EH (cell line): ENCODE measurements at places on chromosomes 3 and 15.

DNA sequence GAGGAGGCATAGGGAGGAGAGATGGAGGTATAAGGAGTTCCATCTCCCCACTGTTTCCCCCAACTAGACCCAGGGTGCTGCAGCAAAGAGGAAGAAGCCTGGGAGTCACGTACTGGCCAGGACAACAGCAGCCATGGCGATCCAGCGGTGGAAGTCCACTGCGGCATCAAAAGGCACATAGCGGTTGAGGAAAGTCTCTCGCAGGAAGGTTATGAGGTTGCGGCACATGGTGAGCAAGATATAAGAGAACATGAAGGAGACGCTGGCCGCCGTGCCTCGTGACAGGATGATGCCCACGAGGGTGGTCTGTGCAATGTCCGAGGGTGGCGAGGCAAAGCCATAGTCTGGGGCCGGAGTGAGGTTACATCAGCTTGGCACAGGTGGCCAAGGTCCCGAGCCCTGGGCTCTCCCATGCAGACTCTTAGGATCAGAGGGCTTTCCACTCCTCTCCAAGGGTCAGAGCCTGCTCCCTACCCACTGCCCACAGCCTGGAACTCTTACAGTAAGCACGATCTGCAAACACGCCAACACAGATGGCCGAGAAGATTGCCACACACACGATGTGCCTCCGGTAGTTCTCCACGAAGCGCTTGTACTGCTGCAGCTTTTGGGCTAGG, 14.3 kb downstream of the DUOX2 start:
- DNase-seq: no peak

- DNase-seq: no peak
These were observed 6.2 kb upstream of the LXN start for GRCh38 chr3:158678687-158679086.

DNA sequence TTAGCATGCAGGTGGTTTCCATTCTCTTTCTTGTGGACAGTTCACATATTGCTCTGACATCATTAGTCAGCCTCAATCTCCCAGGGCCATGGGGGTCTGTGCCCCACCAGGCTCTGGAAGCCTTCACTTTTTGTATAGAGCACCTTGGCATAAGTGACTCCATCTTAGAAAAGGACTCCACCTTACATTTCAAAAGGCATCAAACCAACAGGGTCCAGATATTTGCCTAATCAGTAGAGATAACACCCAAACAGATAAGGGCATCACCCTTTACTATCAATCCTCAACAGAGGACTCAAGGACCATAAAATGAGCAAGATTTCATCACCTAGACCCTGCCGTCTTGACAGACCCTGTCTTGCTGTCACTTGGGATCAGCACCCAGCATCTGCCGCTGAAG, 35.7 kb upstream of the LCTL start:
- no peak for DNase-seq

GRCh38 chr3:116399701-116400226, 45.5 kb downstream of the LSAMP start:
- no peak for DNase-seq

GRCh38 chr15:48396020-48396419, 64.8 kb downstream of the DUT start:
- peak; percentile 56 for DNase-seq

DNA sequence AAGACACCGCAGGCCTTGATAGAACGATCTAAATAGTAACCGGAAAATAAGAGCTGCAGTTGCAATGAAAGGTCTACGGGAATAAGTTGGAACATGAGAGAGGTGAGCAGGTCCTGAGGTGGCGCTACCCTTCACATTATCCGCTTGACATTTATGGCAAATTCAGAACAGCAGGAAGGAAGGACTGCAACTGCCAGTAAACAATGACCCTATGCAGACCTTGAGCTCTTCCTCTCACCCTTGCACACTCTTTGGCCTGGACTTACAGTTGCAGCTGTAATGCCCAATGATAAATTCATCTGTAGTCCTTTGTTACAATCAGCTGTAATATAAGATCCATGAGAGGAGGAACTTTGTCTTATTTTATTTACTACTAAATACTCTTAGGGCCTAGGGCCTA, 32.3 kb upstream of the TRIM59 start:
- DNase-seq: no peak

DNA sequence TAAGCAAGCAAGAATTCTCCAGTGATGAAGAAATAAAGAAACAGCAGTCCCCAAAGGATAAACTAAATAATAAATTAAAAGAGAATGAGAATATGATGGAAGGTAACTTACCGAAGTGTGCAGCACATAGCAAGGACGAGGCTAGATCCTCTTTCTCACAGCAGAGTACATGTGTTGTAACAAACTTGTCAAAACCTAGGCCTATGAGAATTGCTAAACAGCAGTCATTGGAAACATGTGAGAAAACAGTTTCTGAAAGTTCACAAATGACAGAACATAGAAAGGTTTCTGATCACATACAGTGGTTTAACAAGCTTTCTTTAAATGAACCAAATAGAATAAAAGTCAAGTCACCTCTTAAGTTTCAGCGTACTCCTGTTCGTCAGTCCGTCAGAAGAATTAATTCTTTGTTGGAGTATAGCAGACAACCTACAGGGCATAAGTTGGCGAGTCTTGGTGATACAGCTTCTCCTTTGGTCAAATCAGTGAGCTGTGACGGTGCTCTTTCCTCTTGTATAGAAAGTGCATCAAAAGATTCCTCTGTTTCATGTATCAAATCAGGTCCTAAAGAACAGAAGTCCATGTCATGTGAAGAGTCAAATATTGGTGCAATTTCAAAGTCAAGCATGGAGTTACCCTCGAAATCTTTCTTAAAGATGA, 4.5 kb upstream of the SCG5 start:
- DNase-seq: no peak

DNA sequence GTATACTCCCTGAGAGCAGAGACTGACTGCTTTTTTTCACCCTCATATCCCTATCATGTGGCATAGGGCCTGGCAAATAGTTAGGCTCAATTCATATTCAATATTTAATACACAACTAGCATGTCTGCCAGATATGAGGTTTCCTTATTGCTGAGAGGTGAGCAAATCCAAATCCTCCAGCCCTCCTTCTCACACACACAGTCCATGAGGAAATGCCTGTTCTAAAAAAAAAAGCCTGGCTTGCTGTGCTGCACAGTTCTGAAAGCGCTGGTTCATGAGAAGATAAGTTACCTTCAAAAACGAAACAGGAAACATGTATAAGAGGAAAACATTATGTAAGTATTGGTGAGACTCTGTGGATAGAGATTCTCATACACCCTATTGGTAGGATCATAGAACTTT, 15.5 kb upstream of the ACAP2 start:
- no peak for DNase-seq

DNA sequence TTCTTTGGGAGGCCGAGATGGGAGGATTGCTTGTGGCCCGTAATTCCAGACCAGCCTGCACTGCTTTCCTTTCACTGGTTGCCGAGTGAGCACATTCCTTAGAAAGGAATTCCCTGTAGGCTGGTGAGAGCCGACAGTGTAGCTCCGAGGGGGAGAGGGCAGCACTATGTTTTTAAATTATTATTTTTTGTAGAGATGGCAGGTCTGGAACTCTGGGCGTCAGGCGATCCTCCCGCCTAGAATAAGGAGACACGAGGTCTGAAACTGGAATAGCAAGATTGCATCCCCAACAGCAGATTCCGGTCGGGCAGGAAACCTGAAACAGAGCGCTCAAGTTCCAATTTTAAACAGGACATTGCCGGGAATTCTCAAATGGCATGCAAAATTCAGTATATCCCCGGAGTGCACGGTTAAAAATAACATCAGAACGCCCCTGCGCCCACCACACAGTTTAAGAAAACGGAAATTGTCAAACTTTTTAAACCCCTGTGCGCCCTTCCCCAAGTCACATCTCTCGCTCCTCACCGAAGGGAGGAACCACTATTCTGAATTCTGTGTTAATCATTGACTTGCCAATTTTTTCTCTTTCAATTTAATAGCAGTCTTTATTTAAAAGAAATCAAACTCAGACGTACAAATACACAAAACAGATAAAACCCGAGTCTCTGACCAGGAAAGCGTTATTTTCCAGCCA, 643 bp upstream of the RNU5B-1 start:
- DNase-seq: peak; percentile 64

- peak; percentile 18 for DNase-seq
These were observed 34.7 kb downstream of the NUP210 start for GRCh38 chr3:13385373-13385965.

DNA sequence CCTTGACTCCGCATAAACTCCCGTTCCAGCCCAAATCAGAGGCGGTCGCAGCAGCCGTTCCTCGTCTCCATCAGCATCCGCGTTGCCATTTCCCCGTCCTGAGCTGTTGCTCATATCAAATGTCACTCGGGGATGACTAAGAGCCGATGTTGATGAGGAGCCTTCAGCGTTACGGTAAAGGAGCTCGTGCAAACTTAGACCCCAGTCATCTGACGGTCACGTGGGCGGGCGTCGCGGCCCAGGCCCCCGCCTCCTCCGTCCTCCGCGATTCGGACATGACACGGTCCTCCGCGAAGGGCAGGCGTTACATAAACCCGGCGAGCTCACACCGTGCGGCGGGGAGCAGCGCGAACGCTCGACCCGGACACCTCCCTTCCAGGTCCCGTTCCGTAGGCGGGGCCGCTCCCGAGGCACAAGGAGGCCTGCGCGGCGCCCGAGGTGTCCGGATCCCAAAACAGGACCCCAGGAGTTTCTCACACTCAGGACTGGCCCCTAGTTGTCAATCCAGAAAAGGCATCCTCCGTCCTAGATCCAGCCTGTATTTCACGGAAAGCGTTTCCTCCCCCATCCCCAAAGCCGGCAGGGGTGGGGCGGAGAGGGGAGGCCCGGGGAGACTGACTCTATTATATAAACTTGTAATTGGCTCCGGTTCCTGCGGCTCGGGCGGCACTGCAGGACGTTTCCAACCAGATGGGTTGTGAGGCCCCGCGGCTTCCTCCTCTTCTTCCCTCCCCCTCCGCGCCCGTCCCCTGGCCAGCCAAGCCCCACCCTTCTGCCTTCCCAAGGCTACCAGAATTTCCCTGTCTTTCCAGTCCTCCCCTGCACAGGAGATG, 100.0 kb upstream of the IGF1R start:
- DNase-seq: peak; percentile 76

GRCh38 chr3:173893066-173893465, 495.5 kb downstream of the NLGN1 start:
- peak; percentile 94 for DNase-seq

DNA sequence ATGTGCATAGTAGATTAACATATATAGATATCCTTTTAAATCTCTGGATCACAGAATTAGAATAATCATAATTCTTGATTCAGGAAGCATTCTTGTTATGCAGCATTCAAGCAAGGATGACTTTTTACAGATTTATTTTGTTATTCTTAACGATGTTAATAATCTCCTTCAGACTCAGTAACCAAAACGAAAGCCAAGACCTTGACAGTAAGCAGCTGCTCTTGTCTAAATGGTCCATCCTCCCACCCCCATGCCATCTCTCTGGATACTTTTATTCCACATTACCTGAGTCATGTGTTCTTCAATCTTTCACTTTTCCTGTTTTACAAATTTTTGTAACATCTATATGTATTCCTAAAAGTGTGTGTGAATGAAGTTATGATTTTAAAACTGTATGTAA, 33.3 kb upstream of the GPR171 start:
- no peak for DNase-seq

- DNase-seq: no peak
These were observed 5.6 kb downstream of the ALPK3 start for GRCh38 chr15:84822653-84823281.

DNA sequence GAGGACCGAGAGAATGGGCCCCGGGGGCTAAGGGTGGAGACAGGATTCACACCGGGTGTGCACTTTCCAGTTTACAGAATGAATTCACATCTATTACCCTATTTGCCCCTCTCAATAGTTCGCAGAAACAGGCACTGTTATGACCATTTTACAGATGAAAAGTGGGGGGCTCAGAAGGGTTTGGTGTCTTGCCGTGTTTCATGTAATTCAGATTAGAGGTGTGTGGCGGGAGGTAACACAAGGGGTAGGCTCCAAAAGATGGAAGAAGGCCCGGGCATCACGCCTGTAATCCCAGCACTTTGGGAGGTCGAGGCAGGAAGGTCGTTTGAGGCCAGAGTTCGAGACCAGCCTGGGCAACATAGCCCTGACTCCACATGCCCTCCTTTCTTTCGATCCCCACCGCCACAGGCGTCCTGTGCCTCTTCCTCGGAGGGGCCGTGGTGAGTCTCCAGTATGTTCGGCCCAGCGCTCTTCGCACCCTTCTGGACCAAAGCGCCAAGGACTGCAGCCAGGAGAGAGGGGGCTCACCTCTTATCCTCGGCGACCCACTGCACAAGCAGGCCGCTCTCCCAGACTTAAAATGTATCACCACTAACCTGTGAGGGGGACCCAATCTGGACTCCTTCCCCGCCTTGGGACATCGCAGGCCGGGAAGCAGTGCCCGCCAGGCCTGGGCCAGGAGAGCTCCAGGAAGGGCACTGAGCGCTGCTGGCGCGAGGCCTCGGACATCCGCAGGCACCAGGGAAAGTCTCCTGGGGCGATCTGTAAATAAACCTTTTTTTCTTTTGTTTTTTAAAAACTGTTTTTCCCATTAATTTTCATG, 3.4 kb downstream of the DUOXA2 start:
- DNase-seq: no peak

- DNase-seq: peak; percentile 70
These were observed 205.8 kb downstream of the ZIC4 start for GRCh38 chr3:147200545-147200944.

DNA sequence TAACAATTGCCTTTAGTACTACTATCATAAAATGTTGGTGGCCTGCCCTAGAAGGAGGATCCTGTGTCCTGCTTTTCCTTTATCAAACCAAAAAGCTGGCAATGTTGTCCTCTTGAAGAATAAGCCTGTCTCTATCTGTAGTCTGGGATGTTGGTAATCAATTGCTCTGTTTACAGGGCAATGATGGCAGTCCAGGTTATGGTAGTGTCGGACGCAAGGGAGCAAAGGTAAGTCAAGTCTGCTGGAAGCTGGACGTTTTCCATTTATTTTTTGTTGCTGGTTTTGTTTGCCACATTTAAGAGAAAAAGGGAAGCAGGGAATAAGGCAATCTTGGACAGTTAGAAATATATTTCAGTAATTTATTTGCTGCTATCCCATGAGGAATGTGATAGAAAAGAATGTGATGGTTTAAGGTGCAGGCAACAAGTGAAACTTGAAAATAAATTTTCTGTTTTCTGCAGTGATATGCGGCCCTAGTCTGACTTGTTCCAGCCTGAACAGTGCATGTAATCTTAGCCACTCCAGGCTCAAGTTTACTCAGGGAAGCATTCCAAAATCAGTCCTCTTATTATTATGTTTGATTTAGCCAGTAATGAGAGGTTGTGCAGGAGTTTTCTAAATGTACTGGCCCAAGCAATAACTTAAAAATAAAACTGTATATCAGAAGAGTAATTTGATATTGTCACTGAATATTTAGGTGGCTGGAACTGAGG, 110.3 kb downstream of the COL6A6 start:
- DNase-seq: no peak

- DNase-seq: no peak
These were observed 37.5 kb downstream of the TGFBR2 start for GRCh38 chr3:30643763-30644462.

- no peak for DNase-seq
These were observed 9.8 kb upstream of the PRR23E start for GRCh38 chr3:127182848-127183714.

GRCh38 chr3:107315141-107315540, 62.1 kb upstream of the CCDC54 start:
- DNase-seq: peak; percentile 45

- no peak for DNase-seq
These were observed 6.9 kb downstream of the COPG1 start for GRCh38 chr3:129256270-129256669.
